ENCODE measurements at places on chromosomes 3 and 15.

DNA sequence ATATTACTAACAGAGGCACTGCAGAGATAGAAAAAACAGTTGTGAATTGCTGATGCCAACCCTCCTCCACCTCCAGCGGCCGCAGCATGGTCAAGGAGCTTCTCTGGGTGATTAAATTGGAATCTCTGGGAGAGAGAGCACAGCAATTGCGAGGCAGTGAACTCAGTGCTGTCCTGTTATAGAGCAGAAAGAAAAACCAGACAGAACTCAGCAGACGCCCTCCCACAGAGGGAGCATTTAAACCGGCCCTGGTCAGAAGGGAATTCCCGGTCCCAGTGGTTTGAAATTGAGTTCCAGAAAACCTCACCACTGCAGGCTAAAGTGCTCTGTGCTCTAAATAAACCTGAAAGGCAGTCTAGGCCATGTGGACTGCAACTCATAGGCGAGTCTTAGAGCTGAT lies 175.4 kb downstream of the SQOR start:
- DNase-seq: no peak

DNA sequence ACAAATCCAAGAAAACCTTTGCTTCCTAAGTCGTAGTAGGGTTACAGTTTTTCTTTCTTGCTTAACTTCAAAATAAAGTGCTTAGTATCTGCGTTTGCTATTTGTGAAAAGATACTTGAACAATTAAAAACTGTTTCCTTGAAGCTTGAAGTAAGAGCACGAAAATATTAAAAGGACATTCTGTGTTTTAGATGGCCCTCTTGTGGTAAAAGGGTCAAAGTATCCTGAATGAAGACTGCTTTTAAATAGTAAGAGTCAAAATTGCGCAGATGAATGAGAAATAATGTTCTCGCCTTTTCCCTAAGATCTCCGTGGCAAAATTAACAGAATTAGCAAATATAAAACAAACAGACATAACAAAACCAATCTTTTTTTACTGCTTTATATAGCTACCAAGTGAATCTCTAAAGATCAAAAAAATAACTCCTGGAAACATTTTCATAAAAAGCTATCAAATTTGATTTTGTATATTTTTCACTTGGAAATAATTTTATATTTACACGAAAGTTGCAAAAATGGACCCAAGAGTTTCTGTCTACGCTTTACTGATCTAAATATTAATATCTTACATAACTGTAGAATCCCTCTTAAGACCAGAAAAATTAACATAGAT lies 175.4 kb downstream of the MBNL1 start:
- no peak for DNase-seq

DNA sequence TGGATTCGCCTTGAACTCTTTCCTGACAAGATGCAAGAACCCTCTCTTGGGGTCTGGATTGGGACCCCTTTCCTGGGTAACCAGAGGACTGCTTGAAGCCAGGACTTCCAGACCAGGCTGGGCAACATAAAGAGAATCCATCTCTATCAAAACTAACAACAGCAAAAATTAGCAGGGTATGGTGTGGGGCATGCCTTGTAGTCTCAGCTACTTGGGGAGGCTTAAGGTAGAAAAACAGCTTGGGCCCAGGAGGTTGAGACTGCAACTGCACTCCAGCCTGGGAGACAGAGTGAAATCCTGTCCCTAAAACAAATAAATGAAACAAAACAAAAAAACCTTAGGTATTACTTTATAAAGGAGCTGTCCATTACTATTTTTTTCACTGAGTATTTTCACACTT lies 93.1 kb upstream of the PLXND1 start:
- DNase-seq: no peak

DNA sequence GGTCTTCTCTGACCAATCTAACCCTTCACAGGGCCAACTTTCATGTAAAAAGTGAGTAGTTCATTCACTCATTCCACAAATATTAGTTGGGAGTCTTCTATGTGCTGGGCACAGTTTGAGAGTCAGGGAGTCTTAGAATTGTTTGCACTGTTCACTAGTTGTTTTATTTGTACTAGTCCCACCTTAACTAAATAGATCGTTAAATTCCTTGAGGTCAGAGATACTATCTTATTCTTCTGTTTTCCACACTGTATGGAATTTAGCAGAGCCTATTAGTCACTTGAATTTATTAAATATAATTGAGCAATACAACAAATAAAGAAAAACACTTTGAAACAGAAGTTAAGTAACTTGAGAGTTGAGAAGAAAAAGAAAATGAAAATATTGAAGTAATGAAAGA lies 40.8 kb upstream of the SPTSSB start:
- no peak for DNase-seq

DNA sequence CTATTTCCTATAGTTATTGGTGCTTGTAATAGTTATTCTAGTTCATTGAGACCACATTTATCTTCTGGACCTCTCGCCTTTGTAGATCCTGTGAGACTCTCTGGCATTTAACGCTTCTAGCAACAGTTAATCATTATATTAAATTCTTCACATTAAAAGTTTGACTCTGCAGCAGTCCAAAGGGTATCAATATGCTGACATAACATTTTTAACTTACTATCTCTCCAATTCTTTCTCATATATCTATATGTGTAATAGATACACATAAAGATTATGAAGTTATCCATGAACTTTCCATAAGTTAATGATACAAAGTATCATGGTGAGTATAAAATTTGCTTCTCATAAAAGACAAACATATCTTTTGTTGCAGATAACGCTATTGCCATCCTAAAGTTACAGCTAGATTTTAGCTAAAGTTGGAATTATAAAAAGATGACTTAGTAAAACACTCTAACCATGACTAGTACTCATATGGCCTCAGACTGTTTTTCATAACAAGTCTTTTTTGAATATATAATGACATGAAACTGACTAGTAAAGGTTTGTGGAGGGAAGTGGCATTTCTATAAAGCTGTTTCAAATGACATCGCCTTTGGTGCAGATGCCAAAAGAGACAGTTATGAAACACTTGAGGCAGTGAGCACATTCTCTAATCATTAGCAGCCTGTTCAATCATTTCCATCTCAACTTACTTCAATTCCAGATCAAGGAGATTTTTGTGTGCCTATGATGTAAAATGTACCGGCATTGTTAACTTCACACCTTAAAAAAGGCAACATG lies 379.3 kb upstream of the CBLB start:
- no peak for DNase-seq

GRCh38 chr3:8856721-8857120 lies 87.3 kb upstream of the OXTR start:
- no peak for DNase-seq

DNA sequence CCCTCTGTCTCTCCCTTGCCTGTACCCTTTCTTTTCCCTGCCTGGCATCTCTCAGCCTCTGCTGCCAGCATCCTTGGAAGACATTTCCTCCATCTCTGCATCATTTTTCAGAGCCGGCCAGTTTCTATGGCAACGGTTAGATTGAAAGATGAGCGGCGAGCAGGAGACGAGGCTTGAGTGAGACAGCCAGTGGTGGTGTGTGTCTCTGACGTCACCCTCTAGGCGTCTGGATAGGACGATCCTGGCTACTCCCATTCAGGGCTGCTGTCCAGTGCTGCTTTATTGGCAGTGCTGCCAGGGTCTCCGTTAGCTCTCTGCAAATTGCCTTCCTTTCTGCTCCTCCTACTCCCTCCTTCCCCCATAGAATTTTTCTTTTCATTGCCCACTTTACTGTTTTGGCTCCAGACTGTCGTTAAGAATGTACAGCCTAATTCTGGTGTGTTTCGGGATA lies 57.9 kb downstream of the TRAK1 start:
- DNase-seq: peak; percentile 76

- DNase-seq: no peak
Measured at GRCh38 chr15:94387849-94388441, 156.6 kb downstream of the MCTP2 start.

GRCh38 chr15:70084461-70084860 lies 13.3 kb downstream of the TLE3 start:
- DNase-seq: no peak

GRCh38 chr15:26037369-26037768 lies 174.2 kb upstream of the ATP10A start:
- DNase-seq: no peak

GRCh38 chr3:53238051-53238850 lies 17.6 kb downstream of the TKT start:
- DNase-seq: no peak

DNA sequence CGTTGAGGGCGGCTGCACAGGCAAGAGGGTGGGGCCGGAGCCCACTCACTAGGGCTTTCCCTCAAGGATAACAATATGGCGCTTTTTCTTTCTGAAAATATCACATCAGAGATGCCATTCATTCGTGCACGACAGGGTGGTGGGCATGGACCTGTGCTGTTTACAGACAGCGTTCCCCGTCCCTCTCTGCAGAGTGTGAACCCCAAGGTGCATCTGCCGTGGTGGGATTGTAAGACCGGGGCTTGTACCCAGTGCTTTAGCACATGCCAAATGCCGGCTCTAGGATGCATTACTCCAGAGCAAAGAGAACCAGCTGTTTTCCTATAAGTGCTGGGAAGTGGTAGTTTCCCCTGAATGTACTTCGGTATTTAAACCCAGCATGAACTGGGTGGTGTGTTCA lies 37.0 kb downstream of the CHDH start:
- DNase-seq: no peak

DNA sequence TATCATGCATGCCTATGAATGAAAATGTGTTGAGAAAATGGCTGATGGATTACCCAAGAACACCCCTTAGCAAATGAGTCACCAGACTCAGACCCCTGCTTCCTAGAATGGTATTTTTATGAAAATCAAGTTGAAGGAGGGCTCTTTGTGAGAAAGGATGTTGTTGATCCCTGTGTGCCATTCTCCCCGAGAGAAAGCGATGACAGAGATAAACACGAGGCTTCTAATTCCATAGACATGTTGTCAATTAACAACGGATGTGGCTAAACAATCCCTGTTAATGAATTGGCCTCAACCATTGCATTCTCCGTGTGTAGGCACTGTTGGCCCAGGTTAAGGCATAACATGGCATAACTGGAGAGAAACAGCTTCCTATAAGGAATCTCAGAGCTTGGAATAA lies 5.8 kb upstream of the OXTR start:
- DNase-seq: no peak

DNA sequence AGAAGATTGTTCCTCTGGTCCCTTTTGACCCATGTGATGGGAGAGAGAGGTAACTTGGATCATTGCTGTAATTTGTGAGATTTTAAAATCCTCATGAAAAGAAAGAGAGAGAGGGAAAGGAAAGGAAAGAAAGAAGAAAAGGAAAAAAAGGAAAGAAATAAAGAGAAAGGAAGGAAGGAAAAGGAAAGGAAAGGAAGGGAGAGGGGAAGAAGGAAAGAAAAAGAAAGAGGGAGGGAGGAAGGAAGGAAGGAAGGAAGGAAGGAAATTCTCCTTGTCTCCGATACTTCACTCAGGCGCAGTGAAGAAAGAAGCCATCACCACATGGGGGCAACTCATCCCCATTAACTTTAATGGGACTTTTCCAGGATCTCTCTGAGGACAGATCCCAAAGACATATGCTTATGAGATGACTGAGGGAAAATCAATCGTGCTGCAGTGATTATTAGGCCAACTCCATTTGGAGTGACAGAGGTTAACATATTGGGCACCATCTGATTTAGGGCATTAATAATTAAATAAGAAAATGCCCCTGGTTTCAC lies 123.0 kb downstream of the MEGF11 start:
- DNase-seq: no peak

DNA sequence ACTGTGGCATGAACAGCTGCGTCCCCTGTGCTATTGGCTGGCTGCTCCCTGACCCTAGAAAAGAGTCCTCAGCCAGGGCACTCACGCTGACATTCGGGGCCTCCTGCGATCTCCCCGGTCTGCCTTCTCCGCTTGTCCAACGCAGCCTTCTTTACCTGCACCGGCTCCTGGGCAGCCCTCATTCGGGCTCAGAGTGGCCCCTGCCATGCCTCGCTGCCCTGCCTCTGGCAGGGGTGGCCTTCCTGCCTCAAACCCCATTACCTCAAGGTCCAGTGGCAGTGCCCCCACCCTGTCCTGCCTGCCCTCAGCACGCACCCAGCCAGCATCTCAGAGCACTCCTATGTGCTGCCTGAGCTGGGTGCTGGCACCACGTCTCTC lies 86.5 kb downstream of the TBC1D2B start:
- no peak for DNase-seq

DNA sequence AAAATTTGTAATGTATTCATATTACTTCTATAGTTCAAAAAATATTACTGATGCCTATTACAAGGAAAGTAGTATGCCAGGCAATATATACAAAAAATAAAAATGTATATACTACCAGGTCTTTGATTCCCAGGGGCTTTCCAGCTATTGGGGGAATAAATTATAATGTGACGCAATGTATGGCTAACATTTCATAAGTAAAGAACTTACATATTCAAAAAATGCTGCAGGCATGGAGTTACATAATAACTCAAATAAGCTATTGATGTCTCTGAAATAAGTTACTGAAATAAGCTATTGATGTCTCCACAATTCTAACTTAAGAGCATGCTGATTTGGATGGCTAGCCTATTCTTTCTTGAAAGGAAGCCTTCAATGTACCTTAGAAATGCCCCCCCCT lies 30.2 kb downstream of the MCCC1 start:
- DNase-seq: no peak

DNA sequence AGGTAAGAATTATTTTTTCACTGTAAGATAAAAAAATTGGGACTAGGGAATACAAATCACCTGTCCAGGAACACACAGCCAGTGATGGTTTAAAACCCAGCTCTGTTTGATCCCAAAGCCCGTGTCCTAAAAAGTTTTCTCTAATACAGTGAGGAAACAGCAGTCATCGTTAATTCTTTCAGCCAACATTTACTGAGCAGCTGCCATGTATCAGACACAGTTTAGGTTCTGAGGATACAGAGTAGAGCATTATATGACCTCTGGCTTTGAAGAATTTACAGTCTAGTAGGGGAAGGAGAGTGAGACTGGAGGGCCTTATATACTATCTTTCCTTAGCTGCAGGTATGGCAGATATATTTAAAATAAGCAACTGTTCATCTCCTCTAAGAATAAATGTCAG lies 82.7 kb downstream of the KCNMB2 start:
- DNase-seq: no peak

- no peak for DNase-seq
Measured at GRCh38 chr3:130259166-130259874, 86.2 kb upstream of the COL6A5 start.

Data from substantia nigra (tissue), 51 donors.